ENCODE measurements at places on chromosomes 2 and 18.

DNA sequence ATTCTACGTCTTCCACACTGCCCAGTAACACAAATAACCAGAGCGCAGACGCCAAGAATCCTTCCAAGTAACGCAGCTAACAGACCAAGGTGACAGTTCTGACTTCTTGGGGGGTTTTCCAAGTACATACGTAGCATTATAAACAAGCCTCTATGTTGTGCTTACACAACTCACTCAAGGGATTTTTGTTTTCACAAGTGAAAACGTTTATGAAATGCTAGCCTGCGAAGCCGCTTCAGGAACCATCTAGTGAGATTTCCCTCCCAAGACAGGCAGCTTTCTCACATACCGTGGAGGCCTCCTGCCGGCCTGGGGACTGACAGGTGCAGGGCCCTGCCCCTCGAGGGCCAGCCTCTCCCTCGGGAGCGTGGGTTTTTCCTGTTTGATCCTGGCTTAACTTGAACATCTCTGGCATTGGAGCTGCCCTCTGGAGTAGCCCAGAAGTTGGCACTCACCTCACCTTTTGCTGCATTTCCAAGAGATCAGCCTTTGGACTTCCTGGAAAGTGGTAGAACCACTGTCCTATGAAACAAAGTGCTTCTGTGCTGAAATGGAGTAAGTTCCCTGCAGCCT, 151.1 kb downstream of the MBP start:
- DNase-seq: no peak

DNA sequence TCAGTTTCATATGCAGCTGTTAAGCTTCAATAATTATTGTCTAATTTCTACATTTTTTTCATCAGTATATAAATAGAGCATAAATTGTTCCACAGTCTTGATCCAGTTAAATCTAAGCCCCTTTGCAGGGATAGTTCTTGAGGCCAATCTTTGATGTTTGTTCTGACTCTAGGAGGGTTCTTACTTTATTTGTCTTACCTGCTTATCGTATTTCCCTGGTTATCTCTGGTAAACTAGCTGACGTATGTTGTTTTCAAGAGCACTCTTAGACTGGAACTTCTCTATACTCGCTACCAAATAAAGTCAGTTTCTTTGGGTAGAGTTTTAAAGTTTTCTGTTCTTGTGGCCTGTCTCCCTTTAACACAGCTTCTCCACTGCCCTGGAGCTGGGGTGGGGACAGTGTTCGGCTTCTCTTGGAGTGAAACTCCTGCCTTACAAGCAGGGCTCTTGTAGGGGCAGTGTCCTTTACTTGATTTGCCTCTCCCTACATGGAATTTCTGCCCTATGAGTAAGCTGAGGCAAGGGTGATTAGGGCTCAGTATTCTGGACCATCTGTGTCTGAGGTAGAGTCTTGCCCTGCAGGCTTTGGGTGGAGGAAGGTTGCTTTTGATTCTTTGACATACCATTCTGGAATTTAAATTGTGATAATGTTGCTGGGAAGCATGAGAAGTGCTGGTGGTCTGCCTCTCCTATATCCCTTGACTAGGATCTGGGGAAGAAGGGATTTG, 90.3 kb downstream of the PTPN4 start:
- no peak for DNase-seq

- DNase-seq: no peak
Measured at GRCh38 chr2:238358769-238359168, 38.5 kb downstream of the TRAF3IP1 start.

GRCh38 chr2:185811580-185811979, 73.0 kb downstream of the FSIP2 start:
- peak; percentile 22 for DNase-seq

GRCh38 chr2:161138429-161138828, 21.8 kb upstream of the TANK start:
- no peak for DNase-seq

- DNase-seq: no peak
Measured at GRCh38 chr18:13471971-13472628, 253.5 kb downstream of the LDLRAD4 start.

DNA sequence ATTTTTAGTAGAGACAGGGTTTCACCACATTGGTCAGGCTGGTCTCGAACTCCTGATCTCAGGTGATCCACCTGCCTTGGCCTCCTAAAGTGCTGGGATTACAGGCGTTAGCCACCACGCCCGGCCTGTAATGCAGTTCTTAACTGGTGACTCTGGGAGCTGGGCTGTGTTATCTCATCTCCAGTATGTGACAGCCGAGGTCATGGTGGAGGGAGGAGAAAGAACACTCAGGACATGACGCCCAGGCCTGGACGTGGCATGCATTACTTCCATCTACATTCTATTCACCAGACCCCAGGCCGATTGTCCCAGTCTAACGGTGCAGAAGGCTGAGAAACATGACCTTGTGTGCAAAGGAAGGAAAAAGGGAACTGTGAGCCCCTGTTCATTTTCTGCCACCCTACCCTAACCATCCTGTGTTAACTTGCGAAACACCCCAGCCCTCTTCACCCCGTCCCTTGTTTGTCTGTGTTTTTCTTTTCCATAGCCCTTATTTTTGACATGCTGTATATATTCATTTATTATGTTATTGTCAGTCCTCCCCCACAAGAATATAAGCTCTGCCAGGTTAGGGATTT, 88.1 kb upstream of the ASAP2 start:
- no peak for DNase-seq

- DNase-seq: no peak
Measured at GRCh38 chr18:75173738-75174137, 35.2 kb downstream of the PTGR3 start.

DNA sequence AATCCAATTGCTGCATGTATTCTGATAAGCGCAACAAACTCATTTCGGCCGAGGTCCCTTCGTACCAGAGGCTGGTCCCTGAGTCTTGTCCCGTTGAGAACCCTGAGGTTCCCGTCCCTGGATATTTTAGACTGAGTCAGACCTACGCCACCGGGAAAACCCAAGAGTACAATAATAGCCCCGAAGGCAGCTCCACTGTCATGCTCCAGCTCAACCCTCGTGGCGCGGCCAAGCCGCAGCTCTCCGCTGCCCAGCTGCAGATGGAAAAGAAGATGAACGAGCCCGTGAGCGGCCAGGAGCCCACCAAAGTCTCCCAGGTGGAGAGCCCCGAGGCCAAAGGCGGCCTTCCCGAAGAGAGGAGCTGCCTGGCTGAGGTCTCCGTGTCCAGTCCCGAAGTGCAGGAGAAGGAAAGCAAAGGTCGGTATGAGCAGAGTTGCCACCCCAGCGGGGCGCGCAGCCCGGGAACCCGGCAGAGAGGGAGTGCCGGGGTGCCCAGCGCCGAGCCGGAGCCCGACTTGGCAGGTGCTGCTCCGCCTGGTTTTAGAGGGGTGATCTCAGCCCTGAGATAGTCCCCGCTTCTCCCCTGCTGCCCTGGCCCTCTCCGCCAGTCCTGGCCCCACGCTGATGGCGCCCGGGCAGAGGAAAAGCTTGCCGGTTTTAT, 714 bp downstream of the HOXD10 start:
- no peak for DNase-seq

DNA sequence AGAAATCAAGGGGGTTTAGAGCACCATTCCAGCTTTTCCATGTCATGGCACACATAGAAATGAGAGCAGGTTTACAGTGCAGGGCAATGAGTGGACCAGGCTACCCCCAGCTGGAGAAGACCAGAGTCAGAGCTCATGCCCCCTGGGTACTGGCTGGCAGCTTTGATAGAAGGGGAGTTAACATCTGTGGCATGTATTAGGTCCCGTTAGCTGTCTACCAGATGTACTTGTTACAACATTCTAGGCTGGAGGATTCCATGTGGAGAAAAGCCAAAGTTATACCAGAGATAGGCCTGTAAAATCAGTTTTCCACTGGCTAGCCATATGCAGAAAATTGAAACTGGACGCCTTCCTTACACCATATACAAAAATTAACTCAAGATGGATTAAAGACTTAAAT, 109.2 kb downstream of the CCDC85A start:
- DNase-seq: no peak

DNA sequence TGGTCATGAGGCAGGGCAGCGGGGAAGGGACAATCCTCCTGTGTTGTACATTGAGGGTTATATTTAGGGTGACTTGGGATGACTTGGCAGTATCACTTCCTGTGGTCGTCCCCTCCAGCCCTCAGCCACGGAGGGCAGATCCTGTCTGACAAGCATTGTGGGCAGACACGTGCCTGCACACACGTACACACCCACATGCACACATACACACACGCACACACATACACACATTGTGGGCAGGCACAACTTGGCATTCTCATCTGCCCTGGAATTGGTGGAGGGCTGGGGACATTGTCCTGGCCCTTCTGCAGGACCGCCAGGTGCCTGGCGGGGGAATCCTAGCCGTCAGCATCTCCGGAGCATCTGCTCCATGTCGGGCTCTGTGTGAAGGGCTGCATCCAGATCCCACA, 47.6 kb downstream of the ODC1 start:
- DNase-seq: no peak

GRCh38 chr18:79549638-79550000, 130.0 kb upstream of the CTDP1 start:
- DNase-seq: no peak

GRCh38 chr2:107648781-107649404, 177.8 kb upstream of the RGPD4 start:
- DNase-seq: no peak

- DNase-seq: no peak
Measured at GRCh38 chr2:142983174-142983573, 105.7 kb downstream of the KYNU start.

GRCh38 chr2:54735636-54736035, 12.2 kb downstream of the EML6 start:
- DNase-seq: no peak

GRCh38 chr2:190912726-190913125, 32.1 kb downstream of the GLS start:
- DNase-seq: no peak

GRCh38 chr2:100262046-100262445, 60.3 kb downstream of the LONRF2 start:
- DNase-seq: no peak

GRCh38 chr2:228599781-228600180, 418.3 kb upstream of the SPHKAP start:
- DNase-seq: no peak

GRCh38 chr2:103010306-103010705, 248.5 kb downstream of the TMEM182 start:
- no peak for DNase-seq

GRCh38 chr2:16263241-16263890, 323.0 kb downstream of the MYCN start:
- no peak for DNase-seq

GRCh38 chr2:38610851-38611801, 8.4 kb upstream of the HNRNPLL start:
- no peak for DNase-seq

DNA sequence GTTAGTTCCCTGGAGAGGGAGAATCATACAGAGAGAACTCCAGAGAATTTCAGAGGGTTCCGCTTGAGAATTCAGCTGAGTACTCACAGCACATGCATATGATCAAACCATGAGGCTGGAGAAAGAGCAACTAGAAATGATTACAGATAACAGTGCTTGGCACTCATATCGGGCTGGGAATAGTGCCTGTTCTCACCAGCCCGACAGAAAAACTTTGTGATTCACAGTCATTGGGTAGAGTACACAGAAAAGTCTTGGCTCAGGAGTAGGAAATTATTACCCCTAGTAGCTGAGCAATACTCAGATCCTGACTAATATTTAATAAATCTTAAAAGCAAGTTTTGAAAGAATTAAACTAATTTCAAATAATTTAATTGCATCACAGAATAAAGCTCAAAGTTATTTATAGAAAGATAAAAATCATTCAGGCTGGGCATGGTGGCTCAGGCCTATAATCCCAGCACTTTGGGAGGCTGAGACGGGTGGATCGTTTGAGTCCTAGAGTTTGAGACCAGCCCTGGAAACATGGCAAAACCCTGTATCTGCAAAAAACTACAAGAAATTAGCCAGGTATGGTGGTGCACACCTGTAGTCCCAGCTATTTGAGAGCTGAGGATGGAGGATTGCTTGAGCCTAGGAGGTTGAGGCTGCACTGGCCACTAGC, 6.8 kb downstream of the WDPCP start:
- DNase-seq: no peak

DNA sequence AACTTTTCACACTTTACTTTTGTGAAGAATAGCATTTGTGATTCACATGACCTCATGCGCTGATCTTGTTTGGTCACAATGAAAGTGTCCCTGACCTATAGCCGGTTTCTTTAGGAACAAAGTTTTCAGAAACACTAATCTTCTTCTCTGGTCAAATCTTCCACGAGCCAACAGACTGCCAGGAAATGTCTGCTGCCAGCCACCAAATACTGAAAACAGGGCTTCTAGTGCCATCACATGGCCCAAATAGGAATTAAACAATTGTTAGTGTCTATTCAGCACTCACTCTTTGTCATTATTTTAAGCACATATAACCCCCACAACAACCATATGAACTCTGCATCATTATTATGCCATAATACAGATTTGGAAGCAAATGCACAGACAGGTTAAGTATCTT, 286.5 kb upstream of the SYT4 start:
- no peak for DNase-seq

- no peak for DNase-seq
Measured at GRCh38 chr18:58526425-58527284, 102.2 kb downstream of the ALPK2 start.

GRCh38 chr2:8452979-8453903, 228.6 kb upstream of the ID2 start:
- DNase-seq: no peak

GRCh38 chr2:171018522-171018921, 89.5 kb downstream of the GORASP2 start:
- DNase-seq: no peak

- DNase-seq: no peak
Measured at GRCh38 chr18:48229552-48229981, 179.6 kb downstream of the ZBTB7C start.

GRCh38 chr2:192983173-192983572, 788.4 kb upstream of the TMEFF2 start:
- no peak for DNase-seq

DNA sequence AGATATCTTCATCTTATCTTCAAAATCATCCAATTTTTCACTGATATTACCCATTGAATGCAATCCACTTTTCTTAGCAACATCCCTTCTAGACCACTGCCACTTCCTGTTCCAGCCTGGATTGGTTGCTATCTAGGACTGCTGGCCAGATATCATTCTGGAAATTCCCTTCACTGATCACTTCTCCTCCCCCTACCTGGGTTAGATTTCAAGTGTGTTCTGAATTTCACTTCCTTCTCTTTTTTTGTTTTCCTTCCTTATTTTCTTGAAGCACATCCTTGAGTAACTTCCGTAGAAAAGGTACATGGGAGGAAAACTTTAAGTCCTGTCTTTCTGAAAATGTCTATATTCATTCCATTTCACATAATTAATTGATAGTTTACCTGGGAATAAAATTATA, 82.0 kb upstream of the IL1R2 start:
- DNase-seq: no peak

DNA sequence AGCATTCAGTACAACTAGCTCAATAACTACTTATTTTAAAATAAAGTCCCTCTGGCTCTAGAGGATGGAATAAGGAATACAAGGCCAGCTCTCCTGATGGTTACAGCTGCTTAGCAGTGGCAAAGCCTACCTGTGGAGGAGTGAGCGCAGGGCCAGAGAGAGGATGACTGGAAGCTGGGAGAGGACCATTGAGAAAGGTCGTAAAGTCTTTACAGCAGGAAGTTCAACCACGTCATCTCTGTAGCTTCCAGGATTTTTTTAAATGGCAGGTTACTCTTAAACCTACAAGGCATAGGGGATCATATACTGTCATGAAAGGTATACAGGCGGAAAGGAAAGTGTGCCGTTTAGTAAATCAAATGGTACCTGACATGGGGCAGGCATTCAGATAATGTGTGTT, 26.3 kb downstream of the ANXA4 start:
- DNase-seq: no peak

- DNase-seq: no peak
Measured at GRCh38 chr2:106886916-106887758, 1.2 kb upstream of the ST6GAL2 start.
